ENCODE measurements at places on chromosomes 3 and 15.

DNA sequence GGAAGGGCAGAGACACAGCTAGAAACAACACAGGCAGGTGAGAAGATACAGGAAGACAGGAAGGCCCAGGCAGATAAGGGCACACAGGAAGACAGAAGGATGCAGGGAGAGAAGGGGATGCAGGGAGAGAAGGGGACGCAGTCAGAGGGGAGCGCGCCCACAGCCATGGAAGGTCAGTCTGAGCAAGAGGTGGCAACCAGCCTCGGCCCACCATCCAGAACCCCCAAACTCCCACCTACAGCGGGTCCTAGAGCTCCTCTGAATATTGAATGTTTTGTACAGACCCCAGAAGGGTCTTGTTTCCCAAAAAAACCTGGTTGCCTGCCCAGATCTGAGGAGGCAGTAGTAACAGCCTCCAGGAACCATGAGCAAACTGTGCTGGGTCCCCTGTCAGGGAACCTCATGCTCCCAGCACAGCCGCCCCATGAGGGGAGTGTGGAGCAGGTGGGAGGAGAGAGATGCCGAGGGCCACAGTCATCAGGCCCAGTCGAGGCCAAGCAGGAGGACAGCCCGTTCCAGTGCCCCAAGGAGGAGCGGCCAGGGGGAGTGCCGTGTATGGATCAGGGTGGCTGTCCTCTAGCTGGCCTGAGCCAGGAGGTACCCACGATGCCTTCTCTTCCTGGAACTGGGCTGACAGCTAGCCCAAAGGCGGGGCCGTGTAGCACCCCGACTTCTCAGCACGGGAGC is 27.6 kb upstream of the SLC28A1 start:
- DNase-seq = no peak

DNA sequence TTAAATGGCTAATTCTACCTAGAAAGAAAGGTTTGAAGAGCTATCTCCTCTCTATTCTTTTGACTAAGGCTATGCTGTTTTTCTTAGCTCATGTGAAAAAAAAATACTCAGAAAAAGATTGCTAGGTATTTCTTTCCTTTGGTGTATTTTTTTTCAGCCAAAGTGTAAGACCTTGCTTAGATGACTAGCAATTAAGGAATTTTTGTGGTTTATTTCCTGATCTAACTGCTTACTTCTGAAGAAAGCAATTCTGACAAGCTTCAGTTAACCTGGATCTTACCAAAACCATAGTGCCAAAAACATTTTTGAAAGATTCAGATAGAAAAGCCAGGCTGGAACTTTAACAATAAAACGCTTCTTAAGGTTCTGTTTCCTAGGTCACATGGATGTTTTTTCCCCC is 315.6 kb downstream of the SOX2 start:
- no peak for DNase-seq

DNA sequence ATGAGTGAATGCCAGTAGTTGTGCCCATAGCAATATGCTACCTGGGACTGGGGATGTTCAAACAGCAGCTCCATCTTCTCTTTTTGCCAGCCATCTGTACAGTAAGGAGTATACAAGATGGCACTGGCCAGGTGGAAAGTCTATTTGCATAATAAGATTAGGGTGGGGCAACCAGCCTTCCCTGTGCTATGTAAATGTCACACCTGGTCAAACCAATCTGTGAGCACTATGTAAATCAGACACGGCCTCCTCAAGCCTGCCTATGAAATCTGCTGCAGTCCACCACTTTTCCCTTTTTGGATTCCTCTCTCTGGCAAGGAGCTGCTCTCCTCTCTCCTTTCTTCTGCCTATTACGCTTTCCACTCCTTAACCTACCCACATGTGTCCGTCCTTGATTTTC is 53.0 kb downstream of the C3orf80 start:
- DNase-seq = no peak

DNA sequence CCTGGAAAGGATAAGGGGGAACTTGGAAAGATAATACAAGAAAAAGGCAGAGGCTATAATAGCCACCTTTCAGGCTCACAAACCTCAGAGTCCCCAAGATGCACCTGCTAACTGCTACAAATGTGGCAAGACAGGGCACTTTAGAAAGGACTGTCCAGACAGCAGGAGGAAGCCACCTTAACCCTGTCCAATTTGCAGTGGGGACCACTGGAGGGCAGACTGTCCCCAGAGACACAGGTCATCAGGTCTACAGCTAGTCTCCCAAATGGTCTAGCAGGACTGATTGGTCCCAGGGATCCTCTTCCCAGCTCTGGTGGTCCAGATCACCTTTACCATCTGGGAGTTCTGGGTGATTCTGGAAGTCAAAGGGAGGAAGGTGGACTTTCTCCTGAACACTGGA is 882.5 kb upstream of the GBE1 start:
- no peak for DNase-seq

GRCh38 chr3:36843065-36844051 is 79.0 kb upstream of the DCLK3 start:
- peak; percentile 71 for DNase-seq

DNA sequence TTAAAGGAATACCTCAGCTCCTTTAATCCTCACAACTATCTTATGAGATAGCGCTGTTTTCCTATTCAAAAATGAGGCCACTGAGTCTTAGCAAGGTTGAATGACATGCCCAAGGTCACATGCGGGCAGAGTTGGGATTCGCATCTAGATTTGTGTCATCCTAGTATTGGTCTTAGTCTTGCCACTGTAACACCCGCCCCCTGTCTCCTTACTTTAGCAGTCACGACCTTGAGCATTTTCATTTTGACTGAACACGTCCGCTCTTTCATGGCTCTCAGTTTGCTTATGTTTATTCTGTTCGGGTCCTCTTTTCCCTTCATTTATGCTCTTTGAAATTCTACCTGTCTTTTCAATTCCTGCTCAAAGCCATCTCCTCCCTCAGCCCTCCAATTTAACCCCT is 112.5 kb upstream of the CADPS start:
- no peak for DNase-seq

GRCh38 chr3:22836131-22836530 is 367.0 kb upstream of the UBE2E2 start:
- DNase-seq = no peak

DNA sequence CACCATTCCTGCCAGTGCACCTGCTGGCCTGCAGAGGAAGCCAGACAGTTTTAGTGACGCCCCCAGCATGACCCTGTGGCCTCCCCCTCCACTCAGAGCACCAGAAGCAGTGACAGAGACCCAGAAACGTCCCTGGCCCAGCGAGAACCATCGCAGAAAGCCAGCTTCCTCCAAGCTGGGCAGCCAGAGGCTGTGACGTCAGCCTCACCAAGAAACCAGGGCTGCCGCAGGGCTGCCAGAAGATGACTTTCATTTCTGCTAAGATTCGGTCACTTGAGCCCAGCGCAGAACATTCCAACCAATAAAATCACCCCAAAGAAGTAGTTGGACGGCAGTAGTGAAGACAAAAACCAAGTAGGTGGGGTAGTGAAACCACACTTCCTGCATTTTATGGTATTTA is 29.6 kb upstream of the RPL32 start:
- no peak for DNase-seq

DNA sequence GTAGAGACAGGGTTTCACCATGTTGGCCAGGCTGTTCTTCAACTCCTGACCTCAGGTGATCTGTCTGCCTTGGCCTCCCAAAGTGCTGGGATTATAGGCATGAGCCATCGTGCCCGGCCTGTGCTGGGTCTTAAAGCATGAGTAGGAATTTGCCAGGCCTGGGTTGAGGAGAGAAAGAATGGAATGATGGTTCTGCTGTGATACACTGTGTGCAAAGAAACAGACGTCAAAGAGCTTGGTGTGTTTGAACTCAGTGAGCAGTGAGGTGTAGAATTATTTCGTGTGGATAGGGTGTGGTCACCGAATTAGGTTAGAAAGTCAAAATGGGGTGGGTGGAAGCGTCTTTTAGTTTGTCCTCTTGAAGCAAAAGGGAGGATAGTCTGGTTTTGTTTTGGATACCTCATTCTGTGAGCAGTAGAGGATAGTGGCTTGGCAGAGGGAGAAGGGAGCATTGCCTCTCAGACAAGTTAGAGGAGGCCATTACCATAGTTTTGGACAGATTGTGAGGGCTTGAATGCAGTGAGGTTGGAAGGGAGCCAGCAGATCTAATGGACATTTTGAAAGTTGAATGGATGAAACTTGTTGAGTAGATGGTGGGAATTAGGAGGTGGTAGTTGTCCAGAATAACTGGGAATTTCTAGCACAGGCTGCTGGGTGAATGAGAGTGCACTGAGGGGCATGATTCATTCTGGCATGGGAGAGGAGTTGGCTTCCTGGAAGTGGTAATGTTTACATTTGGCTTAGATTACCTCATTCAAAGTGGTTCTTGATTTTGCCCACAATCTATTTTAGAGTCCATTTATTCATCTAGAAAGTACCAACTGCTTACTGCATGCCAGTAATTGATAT is 27.2 kb downstream of the AKAP13 start:
- DNase-seq = peak; percentile 78

DNA sequence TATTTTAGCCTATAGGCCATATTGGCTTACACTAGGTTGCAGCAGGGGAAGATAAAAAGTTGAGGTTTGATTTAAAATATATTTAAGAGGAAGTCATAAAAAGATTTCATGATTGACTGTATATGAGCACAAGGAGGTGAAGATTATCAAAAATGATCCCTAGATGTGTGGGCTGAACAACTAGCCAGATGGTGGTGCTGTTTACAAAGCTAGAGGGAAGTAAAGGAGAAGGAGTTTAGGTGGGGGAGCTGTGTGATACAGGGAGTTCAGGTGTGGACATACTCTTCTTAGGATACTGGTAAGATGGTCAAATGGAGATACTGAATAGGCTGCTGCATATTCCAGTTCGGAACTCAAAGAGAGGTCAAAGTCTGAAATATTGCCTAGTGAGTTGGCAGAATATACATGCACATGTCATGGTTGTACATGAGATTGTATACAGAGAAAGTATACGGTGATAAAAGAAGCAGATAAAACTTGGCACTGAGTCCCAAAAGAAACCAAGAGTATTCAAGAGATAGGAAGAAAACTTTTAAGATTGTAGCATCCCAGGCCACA is 727.8 kb downstream of the NLGN1 start:
- DNase-seq = no peak

DNA sequence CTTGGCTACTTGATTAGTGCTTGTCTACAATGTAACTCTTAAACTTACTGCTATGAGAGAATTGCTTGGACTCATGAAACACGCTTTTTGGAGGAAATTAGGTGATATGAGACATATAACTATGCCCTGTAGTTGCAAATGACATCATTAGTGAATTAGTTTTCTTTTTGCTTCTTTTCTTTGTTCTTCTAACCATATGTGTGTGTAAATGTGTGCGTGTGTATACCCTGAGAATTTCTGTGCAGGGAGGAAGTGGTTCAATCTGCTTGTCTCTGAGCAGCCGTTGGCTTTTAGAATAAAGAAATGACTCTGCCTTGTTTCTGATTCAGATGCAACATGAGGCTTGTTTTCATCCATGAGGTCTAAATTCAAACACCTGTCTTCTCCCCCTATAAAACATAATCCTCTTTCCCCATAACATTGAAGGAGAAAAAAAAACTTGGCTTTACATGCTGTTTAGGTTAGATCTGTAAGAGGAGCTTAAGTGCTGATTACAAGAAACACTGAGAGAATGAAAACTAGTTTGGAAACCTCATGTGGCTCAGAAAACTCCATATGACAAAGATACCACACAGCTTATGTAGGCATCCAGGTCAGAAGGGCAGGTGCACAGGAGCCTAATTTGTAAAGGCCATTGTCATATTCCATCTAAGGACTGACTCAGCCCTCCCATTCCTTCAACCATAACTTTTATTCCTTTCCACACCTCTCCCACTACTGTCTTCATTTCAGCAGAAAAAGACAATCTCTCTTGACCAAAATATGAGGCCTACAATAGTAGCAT is 30.5 kb upstream of the BLM start:
- DNase-seq = peak; percentile 93

DNA sequence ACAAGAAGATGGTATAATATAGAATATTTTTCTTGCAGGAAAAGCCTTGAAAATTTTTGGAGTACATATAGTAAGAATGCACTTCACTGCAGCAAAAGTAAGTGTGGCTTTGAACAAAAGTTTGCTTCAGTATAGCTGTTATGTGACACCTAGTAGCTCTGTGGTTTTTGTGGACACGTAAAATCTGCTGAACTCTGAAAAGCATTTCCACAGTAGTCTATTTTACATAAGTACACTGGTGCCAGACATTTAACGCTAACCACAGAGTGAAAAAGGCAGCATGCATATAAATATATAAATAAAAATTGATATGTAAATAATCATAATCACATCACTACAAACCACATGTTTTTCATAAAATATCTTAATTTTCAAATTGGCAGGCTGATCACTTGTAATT is 39.8 kb downstream of the CGGBP1 start:
- peak; percentile 57 for DNase-seq

GRCh38 chr15:54150255-54150654 is 172.0 kb downstream of the UNC13C start:
- no peak for DNase-seq

DNA sequence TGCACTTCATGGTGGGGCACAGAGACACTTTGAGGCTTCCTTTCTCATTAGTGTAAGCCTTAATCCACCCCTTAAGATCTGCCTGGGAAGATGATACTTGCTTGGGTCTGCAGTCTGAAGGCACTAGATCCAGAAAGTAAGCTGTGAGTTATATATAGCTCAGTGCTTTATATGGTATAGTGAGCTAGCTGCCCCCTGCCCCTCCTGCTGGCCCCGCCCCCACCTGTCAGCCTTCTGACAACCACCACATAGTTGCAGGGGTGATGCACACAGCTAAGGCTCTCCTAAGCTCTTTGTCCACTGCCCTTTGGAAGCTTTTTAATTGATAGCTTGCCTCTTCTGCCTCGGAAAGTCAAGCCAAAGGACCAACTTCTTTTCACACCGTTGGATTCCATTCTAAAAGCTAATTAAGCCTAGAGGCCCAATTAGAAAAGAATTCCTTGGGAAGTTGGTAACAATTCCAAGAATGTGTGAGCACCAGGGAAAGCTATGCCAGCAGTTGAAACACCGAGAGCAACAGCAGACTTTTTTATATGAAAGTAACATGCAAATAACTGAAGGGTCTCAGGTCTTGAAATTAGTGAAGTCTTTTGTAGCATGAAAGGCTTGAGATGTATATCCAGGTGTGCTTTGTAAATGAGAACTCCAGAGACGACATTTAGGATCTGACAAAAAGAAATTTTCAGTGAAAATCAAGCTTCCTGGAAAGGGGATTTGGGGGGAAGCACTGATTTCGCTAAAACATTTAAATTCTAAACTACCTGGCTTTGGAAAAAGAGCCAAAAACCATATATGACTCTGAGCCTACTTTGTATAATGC is 2.3 kb downstream of the TPM1 start:
- DNase-seq = no peak

GRCh38 chr3:62109534-62109933 is 263.8 kb downstream of the FEZF2 start:
- no peak for DNase-seq

- DNase-seq = no peak
These were observed 1.9 kb downstream of the PCOLCE2 start for GRCh38 chr3:142886940-142887339.
